ENCODE measurements at places on chromosomes 16 and 17.

GRCh38 chr16:12496186-12496585 is 307.5 kb downstream of the CPPED1 start:
- DNase-seq = no peak

- DNase-seq = no peak
Measured at GRCh38 chr16:24815021-24815420, 30.7 kb upstream of the SLC5A11 start.

DNA sequence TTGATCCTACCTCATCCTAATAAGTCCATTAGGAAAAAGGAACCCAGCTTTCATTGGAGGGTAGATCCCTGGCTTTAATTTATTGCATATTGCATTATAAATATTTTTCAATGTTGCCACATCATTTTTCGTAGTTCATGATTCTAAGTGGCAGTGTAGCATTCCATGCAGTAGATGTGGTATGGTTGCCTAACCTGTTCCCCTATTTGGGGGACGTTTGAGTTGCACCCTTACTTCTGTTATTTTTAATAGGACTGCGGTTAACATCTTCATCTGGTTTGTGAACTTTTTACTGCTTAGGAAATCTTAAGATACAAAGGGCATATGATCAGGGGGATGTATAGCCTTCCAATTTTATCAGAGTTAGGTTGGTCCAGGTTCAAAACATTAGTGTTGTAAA is 5.4 kb downstream of the SCPEP1 start:
- DNase-seq = no peak

GRCh38 chr17:18933102-18934058 is 18.6 kb upstream of the SLC5A10 start:
- no peak for DNase-seq

DNA sequence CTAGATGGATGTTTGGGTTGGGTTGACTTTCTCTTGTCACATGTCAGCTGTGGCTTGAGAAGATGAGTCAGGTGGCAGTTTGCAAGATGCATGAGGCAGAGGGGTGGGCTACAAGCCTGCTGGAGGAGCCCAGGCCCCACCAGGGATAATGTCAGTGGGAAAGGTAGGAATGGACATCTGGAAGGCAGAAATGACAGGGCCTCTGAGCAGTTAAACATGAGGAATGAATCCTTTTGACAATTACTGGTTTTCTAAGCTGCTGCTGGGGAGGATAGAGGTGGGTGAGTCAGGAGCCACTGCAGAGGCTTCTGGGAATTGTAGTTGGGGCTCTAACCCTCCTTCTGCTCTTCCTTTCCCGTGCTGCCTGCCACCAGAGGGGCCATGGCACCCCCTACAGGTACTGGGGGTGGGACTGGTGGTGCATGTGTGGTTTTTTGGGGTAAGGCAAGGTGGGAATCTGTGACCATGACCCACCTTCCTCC is 15.7 kb downstream of the SLC52A1 start:
- peak; percentile 60 for DNase-seq

DNA sequence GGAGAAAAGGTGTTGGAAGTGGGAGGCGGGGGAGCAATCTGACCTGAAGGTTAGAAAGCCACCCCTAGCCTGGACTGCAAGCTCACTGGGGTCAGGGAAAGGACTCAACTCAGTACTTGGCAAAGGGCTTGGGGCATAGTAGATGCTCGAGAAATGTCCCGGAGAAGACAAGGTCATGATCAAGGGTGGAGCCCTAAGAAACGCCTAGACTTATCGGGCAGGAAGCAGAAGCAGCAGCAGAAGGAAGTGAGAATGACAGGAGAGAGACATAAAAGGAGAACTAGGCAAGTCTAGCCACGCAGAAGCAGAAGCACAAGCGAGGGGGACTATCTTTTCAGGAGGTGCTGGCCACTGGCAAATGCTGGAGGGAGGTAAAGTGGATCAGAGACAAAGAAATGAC is 10.2 kb downstream of the COTL1 start:
- no peak for DNase-seq

GRCh38 chr16:56469748-56470147 is 18.4 kb downstream of the OGFOD1 start:
- no peak for DNase-seq

DNA sequence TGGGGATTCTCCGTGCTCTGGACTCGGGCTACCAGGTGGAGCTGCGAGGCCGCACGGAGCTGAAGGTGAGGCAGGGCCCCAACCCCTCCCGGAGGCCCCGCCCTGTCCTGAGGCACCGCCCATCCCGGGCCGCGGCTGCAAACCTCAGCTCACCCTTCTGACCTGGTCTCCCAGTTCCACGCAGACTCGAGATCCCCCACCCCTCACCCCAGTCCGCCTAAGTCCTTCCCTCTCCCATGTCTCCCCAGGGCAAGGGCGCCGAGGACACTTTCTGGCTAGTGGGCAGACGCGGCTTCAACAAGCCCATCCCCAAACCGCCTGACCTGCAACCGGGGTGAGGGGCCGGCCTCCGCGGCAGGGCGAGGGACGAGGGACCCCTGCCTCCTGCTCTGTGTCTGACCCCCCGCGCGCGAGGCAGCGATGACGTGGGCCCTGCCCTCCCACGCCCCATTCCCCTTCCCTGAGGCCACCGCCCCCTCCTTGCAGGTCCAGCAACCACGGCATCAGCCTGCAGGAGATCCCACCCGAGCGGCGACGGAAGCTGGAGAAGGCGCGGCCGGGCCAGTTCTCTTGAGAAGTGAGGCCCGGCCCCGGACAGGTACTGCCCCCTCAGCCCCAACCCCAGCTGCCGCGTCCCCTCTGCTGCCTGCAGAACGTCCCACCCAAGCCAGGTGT is 13.7 kb downstream of the GUCY2D start:
- peak; percentile 44 for DNase-seq
